ENCODE measurements at places on chromosomes 3 and 15. TPM values are rescaled to one million over a fixed set of nuclear protein-coding genes. Genes with fewer than 3 reads are reported as not detected.

WDR49 gene
- total RNA-seq = 1.6 TPM

GOLGA6B gene
- total RNA-seq = not detected

CFAP100 gene
- total RNA-seq = not detected

MRAS gene
- total RNA-seq = 48.6 TPM

GRCh38 chr3:143608966-143609365 lies 239.3 kb downstream of the SLC9A9 start:
- peak; percentile 53 for ATAC-seq

GRCh38 chr3:122092460-122093165 lies 37.5 kb downstream of the CD86 start:
- no peak for ATAC-seq

GRCh38 chr3:70108072-70108471 lies 108.5 kb downstream of the SAMMSON start:
- no peak for ATAC-seq

- peak; percentile 91 for ATAC-seq
Measured at GRCh38 chr3:16148783-16149182, 25.7 kb upstream of the GALNT15 start.

GRCh38 chr15:54808321-54808720 lies 388.4 kb downstream of the RSL24D1 start:
- ATAC-seq = no peak

- no peak for ATAC-seq
Measured at GRCh38 chr3:148026009-148026588, 616.9 kb downstream of the ZIC1 start.

- ATAC-seq = no peak
Measured at GRCh38 chr3:42498034-42498433, 4.4 kb upstream of the VIPR1 start.

DNA sequence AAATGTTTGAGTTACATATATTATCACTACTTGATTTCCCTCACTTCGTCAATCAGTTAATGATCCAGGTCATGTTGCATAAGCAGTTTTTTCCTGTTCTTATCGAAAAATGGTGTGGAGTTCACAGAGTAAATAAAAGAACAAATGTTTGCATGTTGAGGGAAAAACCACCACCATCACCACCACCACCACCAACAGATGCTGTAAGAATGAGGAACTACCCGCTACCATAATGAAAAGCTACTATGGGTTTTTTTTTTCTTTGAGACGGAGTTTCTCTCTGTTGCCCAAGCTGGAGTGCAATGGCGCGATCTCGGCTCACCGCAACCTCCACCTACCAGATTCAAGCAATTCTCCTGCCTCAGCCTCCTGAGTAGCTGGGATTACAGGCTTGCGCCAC lies 27.6 kb downstream of the RUBCN start:
- no peak for ATAC-seq

DNA sequence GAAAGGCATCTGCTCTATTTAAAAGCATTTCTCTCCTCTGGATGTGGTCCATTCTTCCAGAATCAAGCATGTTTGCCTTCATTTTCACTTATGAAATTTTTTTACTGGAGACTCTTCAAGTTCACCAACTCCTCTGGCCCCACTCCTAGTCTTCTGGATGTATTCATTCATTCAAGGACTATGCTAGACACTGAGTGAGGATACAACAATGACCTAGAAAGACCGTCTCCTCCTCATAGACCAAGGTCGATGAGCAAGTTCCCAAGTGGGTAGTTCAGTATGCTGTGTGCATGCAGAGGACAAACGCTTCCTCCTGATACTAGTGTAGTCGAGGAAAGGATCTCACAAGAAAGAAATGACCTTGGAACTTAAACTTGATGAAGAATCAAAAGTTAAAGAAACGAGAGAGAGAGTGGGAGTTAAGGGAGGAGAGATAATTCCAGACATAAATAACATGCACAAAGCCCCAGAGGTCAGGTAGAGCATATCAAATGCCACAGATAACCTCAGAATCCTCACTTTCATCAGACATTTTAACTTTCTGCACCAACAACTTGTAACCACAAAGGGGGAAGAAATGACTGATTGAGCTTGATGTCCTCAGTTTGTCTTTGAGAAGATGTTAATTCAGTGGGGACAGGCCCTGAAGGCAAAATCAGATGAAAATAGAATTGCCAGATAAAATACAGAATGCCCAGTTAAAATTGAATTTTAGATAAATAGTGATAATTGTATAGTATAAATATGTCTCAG lies 149.4 kb downstream of the IMPG2 start:
- ATAC-seq = no peak

All from gastroesophageal sphincter (tissue), 4 donors.